A549 treated with AZD2906 at 1 μM for 4 hours (cell line): ENCODE measurements at places on chromosomes 5 and 9. TPM values are rescaled to one million over a fixed set of nuclear protein-coding genes. Genes with fewer than 3 reads are reported as not detected.

EIF4EBP3 gene
- total RNA-seq: 1.4 to 3.2 TPM (median 2.3 TPM) in 5 replicates

CARTPT gene
- total RNA-seq: not detected in 5 replicates

NXNL2 gene
- 0.70 to 1.00 TPM (median 0.78 TPM) in 5 replicates for total RNA-seq

ORM2 gene
- total RNA-seq: not detected in 5 replicates

VAV2 gene
- 34.1 to 41.5 TPM (median 38.7 TPM) in 5 replicates for total RNA-seq

SPATA31C1 gene
- not detected in 5 replicates for total RNA-seq

GZMA gene
- total RNA-seq: not detected in 5 replicates

TBCA gene
- 248 to 295 TPM (median 259 TPM) in 5 replicates for total RNA-seq

NTRK2 gene
- 0.01 to 0.03 TPM (median 0.02 TPM) in 5 replicates for total RNA-seq
